ENCODE measurements at places on chromosomes 2 and 18.

DNA sequence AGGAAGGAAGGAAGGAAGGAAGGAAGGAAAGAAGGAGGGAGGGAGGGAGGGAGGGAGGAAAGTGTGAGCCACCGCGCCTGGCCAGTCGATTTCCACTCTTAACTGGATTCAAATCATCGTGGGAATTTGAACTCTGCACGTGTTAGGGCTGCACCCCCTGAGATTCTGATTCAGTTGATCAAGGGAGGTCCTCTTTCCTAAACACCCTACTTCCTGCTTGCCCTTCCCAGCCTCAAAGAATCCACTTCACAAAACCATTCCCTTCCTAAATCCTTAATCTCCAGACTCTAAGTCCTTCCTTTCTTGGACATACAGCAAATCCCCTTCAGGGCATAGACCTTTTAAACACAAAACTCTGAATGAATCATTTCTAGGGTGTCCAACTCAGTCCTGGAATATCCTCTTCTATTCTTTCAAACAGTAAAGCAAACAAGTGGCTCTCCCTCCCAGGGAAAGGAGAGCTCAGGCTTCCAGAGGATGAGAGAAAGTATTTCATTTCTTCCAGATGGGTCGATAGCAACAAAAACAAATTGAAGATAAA, 68.2 kb upstream of the MBOAT2 start:
- DNase-seq, result no peak

- DNase-seq, result no peak
Measured at GRCh38 chr2:112691881-112692281, 28.9 kb upstream of the NT5DC4 start.

DNA sequence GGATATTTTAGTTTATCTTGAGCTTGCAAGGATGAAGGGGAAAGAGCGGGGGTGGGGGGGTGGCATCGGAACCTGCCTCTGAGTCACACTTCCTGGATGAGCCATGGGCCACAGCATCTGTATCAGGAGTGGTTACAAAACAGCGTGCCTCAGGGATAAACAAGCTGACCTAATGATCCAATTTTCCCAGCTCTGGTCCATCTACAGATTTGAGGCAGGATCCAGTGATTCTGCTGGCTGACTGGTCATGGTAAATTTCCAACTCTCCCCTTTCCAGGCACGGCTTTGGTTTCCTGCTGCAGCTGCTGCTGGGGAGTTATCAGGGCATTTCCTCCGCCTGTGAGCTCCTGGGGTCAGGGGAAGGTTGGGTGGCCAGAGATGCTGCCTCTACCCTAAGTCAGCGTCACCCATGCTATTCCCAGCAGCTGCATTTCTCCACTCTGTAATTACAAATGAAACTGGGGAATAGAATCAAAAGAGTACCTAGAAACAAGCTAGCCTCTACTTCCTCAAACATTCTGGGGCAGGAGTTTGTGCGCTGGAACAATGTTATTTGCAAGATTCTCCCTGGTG, 4.7 kb upstream of the HPCAL1 start:
- no peak for DNase-seq

DNA sequence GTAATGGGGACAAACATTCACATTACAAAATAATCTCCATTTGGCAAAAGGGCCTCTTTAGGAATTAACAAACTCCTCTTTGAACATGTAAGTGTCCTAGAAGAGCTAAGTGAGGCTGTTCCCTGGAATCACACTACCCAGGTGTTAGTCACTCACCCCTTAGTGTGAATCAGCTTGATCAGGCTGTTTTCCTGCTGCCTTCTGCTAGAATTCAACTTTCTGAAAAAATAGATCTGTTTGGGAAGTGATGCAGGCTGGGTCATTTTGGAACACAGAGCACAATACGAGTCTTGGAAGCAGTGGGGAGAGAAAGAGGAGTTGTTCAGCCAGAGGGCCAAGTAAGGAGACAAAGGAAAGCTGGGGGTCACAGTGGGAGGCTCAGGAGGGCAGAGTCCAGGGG, 40.0 kb downstream of the TTC32 start:
- no peak for DNase-seq

DNA sequence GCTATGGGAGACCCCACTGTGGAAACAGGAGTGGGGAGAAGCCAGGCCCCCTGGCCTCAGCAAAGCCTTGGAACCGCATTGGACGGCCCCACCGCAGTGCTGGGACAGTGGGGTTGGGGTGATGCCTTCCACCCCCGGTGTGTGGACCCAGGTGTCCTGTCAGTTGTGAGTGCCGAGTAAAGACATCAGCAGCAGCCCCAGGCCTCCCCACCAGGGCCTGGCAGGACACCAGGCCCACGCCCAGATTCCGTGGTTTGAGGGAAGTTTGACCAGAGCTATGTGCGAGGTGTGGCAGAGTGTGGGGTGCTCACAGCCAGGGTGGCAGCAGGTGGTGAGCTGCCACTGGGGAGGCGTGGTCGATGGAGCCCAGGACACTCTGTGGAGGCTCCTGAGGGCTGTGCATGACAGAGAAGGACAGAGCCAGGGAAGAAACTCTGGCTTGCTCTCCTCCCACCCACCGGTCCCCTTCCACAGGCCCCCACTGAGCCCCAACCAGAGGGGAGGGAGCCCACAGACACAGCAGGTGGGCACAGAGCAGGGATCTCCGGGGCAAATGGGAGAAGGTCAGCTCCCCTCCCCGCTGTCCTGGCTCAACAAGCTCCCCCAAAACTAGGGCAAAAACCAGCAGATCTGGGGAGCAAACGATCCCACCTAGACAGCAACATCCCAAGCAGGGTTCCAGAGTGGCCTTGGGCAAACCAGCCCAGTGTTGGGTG, 69.1 kb downstream of the TWIST2 start:
- no peak for DNase-seq

- DNase-seq, result no peak
Measured at GRCh38 chr18:30999186-30999585, 43.4 kb downstream of the DSC3 start.

DNA sequence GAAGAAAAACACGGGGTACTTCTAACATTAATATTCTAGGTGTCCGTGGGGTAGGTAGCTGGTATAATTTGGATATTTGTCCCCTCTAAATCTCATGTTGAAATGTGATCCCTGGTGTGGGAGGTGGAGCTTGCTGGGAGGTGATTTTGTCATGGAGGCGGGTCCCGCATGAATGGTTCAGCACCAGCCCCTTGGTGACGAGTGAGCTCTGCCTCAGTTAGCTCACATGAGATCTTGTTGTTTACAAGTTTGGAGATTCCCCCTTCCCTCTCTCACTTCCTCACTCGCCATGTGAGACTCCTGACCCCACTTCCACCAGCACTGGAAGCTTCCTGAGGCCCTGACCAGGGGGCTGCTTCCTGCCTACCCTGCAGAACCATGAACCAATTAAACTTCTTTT, 35.4 kb upstream of the DNER start:
- no peak for DNase-seq

DNA sequence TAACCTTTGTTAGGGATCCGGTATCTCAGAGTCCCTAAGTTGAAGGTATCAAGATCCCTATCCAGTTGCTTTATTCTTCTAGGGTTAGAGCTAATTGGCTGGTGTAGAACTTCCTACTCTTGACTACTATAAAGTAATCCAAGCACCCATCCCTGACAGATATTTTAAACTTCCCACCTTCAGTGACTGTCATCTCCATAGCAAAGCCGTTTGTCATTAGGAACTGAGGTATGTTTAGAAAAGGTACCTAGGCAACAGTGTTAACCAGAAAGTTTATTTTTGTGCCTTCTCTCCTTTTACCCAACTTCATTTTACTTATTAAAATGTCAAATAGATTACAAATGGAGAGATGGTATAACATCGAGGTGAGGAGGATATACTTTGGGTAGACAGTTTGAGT, 4.5 kb downstream of the FAM117B start:
- DNase-seq, result no peak

- DNase-seq, result no peak
Measured at GRCh38 chr2:96247896-96248295, 17.9 kb downstream of the TMEM127 start.

DNA sequence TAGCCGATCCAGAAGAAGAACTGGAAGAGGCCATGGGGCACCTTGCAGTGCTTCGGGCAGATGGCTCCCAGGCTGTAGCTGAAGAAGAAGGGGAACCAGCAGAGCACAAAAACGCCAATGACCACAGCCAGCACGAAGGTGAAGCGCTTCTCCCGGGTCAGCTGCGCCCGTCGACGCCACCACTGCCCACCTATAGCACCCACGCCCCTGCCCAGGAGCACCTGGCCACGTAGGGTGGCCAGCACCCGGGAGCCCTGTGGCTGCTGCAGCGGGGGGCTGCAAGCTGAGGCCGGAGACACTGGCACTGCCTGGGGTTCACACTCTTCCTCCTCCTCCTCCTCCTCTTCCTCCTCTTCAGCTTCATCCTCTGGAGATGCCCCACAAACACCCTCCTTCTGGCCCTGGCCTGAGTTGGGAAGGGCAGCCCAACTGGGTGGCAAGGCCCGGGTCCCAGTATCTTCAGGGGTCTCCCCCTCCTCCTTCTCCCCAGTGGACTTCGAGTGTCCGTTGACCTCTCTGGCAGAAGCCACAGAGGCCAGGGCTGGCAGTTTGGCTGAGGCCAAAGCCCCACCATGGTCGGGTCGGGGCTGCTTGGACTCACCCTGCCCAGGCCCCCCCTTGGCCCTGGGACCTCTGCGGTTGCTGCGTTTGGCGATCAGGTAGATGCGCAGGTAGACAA, 1.3 kb downstream of the ADRA2B start:
- DNase-seq, result no peak

- DNase-seq, result no peak
Measured at GRCh38 chr2:239196474-239197021, 204.3 kb downstream of the HDAC4 start.

DNA sequence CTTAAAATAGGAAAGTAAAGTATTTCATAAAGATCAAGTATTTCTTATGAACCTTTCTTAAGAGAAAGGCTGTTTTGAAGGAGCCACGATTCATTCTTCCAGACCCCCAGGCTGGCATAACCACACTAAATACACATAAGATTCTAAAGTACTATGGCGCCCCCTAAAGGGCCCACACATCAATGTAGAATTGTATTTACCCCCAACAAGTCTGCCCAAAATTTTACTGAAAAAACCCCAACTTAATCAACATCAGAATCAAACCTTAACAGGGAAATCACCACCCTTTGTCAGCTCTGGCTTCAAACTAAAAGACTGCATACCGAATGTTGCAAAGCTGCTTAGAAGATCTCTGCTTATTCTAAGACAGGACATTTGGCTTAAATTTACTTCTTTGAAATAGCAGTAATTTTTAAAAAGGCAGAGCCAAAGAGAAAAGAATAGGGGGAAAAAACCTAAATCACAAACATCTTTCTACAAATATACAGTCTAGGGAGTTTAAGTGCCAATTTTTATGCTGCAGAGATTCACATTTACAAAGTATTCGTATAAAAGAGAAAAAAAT, 20.4 kb upstream of the BCL2 start:
- peak; percentile 49 for DNase-seq

DNA sequence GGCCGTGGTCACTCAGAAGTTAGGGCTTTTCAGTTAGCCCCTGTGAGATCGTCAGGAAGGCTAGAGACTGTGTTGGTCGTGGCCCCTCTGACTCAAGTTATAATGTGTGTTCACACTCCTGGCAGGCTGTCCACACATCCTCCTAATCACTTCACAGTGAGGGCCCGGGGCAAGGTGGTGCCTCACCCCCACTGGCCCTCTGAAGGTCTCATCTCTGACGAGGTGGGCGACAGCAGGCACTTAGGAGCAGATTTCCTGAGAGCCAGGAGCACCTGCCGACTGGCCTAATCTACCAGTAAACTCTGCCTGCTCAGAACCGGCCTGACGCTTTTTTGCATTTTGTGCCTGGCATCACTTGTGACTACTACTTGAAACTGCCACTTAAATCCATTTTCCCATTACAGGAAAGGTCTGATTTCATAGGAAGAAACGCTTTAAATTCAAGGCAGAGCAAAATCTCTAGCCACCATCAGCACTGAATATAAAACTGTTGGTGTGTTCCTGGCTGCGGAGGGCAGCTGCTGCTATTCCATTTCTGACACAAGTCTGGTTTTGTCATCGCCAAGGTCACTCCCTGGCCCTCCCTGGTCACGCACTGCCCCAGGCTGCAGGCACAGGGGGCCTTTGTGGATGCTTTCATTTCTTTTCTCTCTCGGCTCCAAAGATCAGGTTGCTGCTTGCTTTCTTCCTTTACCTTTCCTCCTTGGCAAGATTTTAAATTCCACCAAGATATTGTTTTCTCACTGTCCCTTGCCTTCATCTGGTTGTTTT, 48.0 kb downstream of the RAB12 start:
- DNase-seq, result peak; percentile 26

GRCh38 chr2:143284087-143284675, 155.0 kb downstream of the ARHGAP15 start:
- peak; percentile 36 for DNase-seq

GRCh38 chr18:59062643-59063006, 77.1 kb upstream of the SEC11C start:
- DNase-seq, result no peak

GRCh38 chr2:1674276-1674675, 70.0 kb downstream of the PXDN start:
- no peak for DNase-seq

DNA sequence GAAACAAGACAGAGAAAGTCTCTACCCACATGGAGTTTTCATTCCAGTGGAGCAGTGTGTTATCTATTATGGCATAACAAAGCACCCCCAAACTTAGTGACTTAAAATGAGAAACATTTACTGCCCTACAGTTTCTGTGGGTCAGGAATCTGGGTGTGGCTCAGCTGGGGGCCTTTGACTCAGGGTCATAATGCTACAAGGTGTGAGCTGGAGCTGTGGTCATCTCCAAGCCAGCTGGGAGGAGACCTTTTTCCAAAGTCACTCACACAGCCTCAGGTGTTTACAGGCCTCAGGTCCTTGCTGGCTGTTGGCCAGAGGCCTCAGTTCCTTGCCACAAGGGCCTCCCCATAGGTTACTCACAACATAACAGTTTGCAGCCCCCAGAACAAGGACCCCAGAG, 169.2 kb downstream of the ETAA1 start:
- no peak for DNase-seq

- no peak for DNase-seq
Measured at GRCh38 chr2:16042201-16042700, 101.9 kb downstream of the MYCN start.

DNA sequence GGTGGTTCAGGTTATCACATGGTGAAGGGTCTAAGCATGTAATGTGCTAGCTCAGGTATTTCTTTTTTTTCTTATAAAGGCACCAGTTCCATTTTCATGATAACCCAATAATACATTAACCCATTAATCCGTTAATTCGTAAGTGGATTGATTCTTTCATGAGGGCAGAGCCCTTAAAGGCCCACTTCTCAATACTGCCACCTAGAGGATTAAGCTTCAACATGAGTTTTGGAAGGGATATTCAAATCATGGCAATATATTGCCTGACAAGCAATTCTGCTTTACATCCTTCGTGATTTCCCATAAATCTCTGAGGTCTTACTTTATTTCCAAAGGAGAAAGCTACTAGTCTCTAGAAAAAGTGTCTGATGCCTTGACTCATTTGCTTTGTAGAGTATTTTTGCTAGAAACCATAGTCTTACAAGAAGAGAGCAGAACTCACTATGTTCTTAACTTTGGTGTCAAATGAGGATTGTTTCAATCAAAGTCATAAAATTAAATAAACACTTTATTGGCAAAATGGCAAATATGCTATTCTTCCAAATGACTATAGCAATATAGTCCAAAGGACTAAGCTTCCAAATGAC, 271.3 kb downstream of the KCNS3 start:
- DNase-seq, result peak; percentile 49

GRCh38 chr2:189267925-189268579, 88.5 kb upstream of the COL5A2 start:
- DNase-seq, result no peak

GRCh38 chr18:24763765-24764513, 303.5 kb downstream of the HRH4 start:
- DNase-seq, result no peak

- no peak for DNase-seq
Measured at GRCh38 chr18:45712061-45712460, 11.9 kb upstream of the SLC14A1 start.
